Nasal cavity respiratory epithelium epithelial cell of viscerocranial mucosa (primary cell): ENCODE measurements at places on chromosomes 1 and 21. TPM values are rescaled to one million over a fixed set of nuclear protein-coding genes. Genes with fewer than 3 reads are reported as not detected.

Gene MASP2
- total RNA-seq = not detected in 2 replicates

Gene C1orf74
- 13.0 and 14.7 TPM in 2 replicates for total RNA-seq

Gene PAPPA2
- 2.4 and 5.5 TPM in 2 replicates for total RNA-seq

Gene B3GALT5
- under 0.01 and 0.36 TPM in 2 replicates for total RNA-seq

Gene GPR52
- 0.34 and 0.78 TPM in 2 replicates for total RNA-seq

Gene HSD3B2
- total RNA-seq = not detected in 2 replicates
